ENCODE measurements at places on chromosomes 7 and 10.

- no peak for DNase-seq
Observed at GRCh38 chr7:86647385-86648094, 3.8 kb downstream of the GRM3 start.

- DNase-seq: no peak
Observed at GRCh38 chr10:13078912-13079775, 20.8 kb upstream of the OPTN start.

DNA sequence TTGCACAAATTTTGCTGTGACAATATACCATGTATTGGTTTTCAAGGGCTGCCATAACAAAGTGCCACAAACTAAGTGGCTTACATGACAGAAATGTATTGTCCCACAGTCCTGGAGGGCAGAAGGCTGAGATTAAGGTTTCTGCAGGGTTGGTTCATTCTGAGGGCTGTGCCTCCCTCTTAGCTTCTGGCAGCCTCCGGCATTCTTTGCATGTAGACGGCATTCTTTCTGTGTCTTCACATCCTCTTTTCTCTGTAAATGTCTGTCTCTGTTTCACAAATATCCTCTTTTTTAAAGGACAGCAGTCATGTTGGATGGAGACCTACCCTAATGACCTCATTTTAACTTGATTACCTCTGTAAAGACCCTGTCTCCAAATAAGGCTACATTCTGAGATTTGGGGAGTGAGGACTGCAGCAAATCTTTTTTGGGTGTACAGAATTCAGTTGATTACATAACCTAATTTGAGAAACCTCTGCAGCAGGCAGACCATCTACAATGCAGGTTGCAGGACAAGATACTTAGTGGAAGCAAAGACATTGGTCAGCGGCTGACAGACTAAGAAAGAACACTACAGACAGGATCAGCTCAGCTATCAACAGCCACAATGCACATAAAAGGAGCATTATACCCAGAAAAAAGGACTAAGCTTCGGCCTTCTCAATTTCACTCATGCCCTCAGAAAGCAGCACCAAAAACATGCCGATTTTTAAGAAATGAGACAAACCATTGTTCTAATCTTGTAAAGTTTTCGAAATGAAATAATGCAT, 84.6 kb upstream of the FAM3C start:
- no peak for DNase-seq

DNA sequence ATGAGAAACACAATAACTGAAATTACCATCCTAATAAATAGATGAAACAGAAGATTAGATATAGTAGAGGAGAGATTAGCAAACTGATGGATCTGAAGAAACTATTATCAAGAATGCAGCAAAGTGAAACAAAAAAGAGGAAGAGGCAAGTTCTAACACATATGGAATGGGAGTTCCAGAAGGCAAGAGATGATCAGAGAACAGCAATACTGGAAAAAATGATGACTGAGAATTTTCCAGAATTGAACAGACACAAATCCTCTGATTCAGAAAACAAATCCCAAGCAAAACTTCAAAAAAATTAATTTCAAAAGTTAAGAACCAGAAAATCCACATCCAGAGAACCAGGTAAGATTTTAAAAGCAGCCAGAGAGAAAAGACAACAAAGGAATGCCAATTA, 20.2 kb upstream of the CYREN start:
- no peak for DNase-seq

DNA sequence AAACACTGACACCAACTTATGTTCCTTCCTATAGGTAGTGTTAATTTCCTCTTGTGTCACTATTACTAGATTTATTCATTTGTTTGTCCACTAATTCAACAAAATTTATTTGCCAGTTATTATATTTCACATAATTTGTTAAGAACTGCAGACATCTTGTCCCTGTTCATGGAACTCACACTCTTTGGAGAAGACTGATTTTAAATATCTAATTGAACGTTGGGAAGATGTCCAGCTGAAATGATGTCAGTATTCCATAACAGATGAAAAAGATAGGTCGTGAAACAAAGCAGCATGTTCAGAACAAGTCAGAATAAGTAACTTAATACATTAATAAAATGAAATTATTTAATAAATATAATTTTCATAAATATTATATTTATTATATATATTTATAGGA, 873.1 kb upstream of the PHF14 start:
- DNase-seq: no peak

- no peak for DNase-seq
Observed at GRCh38 chr7:18831419-18831818, 286.0 kb downstream of the TWIST1 start.

- no peak for DNase-seq
Observed at GRCh38 chr7:114405427-114405826, 9.2 kb upstream of the FOXP2 start.

GRCh38 chr10:29249018-29249417, 39.9 kb upstream of the LYZL1 start:
- no peak for DNase-seq

DNA sequence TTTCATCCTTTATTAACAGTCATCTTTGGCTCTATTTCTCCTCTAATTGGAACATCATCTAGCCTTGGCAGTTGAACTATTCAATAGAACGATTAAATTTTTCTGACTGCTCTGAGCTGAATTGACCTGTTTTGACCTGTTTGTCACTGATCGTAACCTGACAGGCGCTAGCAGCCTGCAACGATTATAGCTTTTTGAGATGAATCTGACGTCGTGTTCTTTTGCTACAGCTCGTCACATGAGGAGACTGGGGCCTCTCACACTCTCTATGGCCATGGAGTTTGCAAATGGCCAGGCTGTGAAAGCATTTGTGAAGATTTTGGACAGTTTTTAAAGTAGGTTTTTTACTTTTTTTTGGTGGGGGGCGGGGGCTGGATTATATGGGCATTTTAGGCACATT, 229.8 kb downstream of the FOXP2 start:
- no peak for DNase-seq

DNA sequence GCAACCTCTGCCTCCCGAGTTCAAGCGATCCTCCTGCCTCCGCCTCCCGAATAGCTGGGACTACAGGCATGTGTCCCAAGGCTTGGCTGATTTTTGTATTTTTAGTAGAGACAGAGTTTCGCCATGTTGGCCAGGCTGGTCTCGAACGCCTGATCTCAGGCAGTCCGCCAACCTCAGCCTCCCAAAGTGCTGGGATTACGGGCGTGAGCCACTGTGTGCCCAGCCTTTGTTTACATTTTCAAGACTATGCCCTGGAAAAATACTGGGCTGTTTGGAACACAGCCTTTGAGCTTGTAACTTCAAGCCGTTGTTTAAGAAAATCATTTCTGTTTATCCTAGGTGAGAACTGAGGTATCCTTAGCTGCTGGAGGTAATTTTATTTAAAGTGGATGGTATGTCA, 1.9 kb downstream of the ZKSCAN1 start:
- no peak for DNase-seq

DNA sequence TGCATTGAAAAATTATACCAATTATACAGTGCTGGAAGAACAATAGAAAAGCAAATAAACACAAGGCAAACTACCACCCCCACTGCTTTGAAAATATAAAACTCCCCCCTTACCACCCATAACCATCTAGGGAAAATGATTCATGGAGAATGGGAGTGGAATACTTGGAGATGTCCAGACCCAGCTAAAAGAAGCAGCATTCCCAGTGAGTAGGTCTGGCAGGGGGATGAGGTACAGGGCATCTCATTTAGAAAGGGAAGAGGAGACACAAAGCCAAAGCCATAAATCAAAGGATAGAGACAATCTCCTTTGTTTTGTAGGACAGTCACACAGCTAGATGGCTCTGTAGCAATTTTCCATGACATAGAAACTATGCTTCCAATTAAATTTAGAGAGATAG, 36.0 kb upstream of the DGKI start:
- no peak for DNase-seq

DNA sequence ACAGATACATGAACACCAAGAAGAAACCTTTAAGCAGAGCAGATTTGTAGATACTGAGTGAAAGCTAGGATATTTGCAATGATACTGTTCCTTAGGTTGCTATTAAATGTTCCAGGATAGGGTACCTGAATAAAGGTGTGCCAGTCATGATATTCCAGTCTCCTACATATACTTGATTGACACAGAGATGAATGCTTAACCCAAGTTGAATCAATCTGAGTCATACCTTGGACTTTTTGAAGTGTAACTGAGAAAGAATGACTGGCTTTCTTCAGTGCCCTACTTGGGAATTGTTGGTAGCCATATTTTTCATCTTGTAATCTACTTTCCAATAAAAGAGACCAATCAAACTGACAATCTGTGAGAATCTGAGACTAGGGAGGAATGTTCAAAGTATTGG, 805.7 kb upstream of the GHITM start:
- DNase-seq: no peak

DNA sequence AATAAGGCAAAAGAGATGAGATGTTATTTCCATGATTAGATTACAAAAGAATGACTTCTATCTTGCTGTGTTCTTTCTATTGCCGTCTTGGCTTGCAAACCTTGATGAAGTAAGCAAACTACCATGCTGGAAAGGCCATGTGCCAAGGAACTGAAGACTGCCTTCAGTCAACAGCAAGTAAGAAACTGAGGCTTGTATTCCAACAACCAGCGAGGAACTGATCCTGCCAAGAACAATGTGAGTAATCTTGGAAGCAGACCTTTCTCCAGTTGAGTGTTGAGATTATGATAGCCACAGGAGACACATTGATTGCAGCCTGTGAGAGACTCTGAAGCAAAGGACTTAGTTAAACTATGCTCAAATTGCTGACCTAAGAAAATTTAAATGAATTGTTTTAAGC, 164.6 kb upstream of the GRM3 start:
- DNase-seq: no peak

DNA sequence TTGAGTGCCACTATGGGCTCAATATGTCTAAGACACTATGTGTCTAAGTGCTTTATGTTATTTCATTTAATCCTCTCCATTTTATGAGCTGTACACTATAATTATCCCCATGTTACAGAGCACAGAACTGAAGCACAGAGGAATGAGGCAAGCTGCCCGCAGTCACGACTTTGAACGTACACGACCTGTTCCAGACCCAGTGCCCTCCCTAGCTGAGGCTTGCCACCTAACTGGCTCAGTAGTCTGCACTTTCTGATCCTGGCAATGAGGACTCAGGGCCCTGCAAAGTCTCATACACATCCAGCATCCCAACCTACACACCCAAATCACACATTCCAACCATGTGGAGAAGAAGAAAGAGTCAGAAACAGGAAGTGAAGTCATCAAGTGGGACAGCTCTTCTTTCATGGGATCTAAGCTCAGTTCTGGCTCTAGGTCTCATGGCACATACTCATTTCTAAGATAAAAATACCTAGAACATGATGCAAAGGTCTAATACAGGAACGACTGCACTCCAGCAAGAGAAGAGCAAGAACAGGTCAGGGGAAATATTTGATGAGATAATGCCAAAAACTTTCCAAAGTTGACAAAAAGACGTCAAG, 42.4 kb upstream of the DDC start:
- no peak for DNase-seq

DNA sequence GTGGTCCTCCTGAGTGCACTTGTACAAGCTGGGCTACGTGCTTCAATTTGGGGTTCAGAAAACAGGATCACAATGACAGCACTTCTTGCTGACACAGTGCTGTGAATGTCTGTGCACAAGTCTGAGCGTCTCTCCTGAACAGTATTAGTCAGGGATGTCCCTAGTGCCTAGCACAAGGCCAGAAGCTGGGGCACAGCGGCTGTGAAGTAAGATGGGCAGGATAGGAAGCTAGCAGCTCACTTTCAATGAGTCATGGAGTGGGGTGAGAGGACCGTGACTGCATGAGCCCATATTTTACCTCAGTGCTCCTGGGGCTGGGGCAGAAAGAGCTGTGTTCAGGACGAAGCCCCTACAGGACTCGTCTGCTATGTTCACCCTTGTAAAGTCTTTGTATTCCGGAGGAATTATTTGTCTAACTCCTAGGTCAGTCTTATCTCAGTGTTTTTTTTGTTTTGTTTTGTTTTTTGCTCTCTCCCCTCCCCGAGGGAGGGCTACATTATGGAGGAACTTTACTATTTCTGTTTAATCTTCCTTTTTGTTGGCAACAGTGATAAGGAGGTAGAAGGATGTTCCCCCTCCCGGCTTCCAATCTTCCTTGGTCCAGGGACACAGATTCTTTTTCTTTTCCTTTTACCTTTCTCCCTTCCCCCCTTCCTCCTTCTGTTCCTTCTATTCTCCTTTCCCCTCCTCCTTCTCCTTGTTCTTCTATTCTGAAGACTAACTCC, 2.8 kb upstream of the LRMDA start:
- no peak for DNase-seq

DNA sequence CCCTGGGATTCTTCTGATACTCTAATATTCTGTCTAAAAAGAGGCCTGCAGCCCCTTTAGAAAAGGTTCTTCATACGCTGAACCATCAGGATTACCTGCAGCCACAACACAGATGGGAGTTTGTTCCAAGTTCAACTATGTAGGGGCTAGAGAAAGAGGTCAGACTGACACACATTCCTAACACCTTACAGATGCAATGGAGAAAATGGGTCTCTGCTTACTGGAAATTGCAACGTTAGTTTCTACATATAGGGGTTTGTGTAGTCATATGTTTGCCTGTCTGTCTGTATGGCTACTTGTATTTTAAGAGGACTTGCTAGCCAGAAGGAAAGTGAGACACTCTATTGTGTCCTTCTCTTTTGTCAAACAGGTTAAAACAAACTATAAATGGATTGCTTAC, 618.5 kb downstream of the INHBA start:
- DNase-seq: no peak

GRCh38 chr10:37479469-37479868, 354.1 kb downstream of the ANKRD30A start:
- DNase-seq: no peak

GRCh38 chr10:48606530-48607355, 1.9 kb upstream of the ARHGAP22 start:
- DNase-seq: no peak

DNA sequence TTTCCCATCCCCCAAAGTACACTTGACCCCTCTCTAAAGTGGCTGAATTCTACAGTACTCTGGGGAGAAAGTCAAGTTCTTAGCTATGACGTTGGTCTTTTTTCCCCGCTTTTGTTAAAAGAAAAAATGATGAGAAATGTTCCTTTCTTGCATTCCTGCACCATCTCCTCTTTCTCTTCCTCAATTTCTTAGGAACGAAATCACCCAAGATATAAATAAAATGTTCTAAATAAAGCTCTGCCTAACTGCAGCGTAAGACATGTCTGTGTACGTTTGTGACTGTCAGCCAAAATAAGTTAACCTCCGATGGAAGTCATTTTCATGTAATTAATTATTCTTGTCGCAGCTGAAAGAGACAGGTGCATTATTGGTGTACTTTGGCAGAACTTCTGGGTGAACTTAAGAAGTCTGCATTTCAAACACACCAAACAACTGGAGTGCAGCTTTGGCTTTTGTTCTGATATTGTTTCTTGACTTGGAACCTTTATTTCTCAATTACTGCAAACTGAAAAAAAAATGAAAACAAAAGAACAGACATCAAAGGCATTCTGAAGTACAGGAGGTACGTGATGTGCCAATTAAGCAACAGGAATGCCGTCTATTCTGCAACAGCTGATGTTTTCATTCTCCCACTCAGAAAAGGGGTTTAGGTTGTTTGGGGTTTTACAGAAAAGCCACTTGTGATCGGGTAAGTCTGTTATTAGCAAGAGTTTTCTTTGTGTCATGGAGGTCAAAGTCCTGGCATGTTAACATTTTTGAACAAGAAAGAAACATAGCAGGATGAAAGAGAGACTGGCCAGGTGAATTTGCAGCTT, 82.4 kb upstream of the SDK1 start:
- DNase-seq: no peak

Measured in iPS DF 6.9 (cell line).